ENCODE measurements at places on chromosomes 6 and 20.

DNA sequence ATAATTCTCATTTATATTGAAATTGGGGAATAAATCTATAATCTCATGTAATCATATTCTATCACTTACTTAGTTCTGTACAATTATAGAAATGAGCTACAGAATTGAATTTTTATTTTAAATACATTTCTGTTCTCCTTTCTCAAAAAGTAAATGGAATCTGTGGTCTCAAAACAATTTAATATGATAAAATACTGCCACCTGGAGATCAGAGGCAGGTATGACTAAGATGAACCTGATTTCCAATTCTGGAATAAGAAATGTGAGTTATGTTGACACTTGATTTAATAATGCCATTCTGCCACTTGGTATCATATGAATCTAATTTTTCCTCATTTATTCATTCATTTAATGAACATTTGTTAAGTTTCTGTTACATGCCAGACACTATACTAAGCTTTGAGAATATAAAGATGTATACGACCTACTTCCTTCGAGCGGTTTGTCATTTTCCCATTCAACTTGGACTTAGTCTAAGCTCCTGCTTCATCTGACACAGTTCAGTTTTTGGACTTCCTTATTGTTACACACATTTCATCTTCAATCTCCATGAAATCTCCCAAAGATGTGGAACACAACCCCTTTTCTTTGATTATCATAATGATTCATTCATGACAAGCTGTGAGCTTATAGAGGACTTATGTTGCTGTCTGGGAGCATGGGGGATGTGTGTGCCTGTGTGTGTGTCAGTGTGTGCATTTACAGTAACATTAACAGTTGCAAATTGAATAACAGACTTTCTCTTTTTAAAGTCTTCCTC, 7.5 kb upstream of the CCDC28A start:
- DNase-seq = no peak

DNA sequence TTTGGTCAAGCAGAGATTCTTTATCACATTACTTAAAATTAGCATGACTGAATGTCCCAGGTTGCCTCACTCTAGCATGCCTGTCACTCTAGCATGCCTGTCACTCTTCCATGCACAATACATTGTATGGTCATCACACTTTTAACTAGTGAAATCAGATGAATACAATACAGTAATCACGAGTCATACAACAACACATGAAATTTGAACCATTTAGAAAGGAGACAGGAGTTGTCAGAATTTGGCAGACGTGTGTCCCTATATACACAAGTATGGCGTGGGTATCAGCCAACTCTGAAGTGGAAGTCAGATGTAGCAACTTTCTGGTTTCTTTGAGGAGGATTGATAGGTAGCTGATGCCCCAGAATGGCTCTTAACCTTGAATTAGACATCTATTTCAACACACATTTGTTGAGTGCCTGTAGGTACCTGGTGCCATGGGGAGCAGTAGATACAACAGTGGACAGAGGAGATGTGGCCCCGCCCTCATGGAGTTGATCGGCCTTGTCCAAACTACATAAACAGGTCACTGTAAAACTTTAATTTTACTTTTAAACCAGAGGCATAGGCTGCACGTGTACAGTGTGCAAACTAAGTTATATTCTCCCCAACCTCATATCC, 116.1 kb upstream of the TIAM2 start:
- no peak for DNase-seq

- no peak for DNase-seq
These were observed 229.1 kb upstream of the FLRT3 start for GRCh38 chr20:14566505-14566904.

DNA sequence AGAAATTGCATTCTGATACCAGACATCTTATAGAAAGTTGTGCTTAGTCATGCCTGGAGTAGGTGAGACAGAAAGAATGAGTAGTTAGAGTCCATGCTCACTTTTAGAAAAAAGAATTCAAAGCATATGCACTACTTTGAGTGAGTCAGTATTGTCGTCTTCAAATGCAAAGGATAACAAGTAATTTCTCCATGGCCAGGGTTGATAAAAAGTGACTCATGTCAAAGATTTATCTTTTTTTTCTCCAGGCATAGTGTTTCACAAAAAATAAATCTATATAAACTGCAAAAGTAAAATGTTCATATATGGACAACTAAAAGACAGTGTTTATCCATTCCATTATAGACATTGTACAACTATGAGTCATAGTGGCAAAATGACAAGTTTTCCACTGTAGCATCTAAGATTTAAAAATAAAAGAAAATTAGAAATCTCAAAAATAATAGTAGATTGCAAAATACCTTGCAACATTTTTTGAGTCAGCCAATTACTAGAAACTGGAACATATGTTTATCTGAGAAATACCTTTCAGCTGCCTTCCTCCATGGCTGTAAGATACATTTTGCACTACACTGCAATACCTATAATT, 329.6 kb downstream of the GRIK2 start:
- no peak for DNase-seq
